Nephron progenitor cell (in vitro differentiated cells): ENCODE measurements at places on chromosomes 5 and 9.

DNA sequence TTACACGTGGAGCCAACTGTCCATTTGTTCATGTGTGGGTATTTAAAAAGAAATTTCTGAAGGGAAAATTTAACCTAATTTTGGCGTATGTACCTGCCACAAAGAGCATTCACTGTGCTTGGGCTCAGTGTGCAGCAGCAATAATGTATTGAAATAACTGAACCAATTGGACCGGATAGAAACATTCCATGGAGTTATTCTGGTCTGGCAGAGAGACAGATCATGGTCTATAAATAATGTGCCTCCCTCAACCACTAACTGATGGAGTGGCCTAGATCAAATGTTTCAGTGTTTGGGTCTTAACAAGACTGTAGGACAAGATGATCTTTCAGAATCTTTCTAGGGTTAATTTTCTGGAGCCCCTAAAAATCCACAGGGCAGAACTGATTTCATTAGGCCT, 469.7 kb downstream of the PRELID2 start:
- no peak for DNase-seq

DNA sequence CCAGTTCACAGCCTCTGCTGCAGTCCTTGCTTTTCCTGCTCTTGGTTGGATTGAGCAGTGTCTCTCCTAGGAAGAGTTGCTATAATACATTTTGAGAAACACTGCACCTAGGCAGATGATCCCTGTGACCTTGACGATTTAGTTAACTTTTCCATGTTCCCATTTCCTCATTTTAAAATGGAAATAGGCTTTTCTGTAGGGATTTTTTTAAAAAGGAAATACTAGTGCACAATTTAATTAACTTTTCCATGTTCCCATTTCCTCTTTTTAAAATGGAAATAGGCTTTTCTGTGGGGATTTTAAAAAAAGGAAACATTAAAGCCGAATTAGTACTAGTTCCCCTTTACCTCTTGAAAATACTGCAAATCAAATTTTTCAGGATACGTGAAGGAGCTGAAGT, 4.7 kb downstream of the ATP6V0E1 start:
- no peak for DNase-seq

- no peak for DNase-seq
Measured at GRCh38 chr5:114324282-114324681, 37.6 kb upstream of the KCNN2 start.

DNA sequence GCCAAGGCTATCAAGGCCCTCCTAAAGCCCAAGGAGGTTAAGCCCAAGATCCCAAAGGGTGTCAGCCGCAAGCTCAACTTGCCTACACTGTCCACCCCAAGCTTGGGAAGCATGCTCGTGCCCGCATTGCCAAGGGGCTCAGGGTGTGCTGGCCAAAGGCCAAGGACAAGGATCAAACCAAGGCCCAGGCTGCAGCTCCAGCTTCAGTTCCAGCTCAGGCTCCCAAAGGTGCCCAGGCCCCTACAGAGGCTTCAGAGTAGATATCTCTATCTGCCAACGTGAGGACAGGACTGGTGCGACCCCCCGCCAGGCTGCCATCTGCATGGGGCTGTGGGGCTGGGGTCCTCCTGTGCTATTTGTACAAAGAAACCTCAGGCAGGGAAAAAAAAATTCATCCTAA, 3.3 kb downstream of the HOMER1 start:
- DNase-seq: no peak

DNA sequence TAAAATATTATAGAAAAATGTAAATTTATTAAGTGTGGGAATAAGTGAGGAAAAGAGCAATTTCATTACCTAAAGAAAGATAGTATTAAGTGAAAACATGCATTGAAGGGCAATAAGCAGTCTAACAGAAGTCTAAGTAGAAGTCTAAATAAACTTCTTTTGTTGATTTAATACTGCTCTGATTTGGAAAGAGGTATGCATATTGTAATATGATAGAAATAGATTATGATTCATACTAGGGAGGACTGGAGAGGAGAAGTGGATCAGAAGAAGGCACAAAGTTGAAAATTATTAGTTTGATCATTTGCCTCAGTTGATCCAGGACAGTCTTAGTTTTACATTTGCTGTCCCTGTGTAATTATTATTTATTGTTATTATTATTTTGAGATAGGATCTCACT, 6.6 kb upstream of the ERBIN start:
- DNase-seq: no peak
